ENCODE measurements at places on chromosomes 2 and 18. TPM values are rescaled to one million over a fixed set of nuclear protein-coding genes. Genes with fewer than 3 reads are reported as not detected.

CD302 gene
- 10.3 TPM for total RNA-seq

TEX44 gene
- total RNA-seq: not detected

MATN3 gene
- total RNA-seq: 3.1 TPM

OTX1 gene
- not detected for total RNA-seq

CFAP210 gene
- total RNA-seq: 1.5 TPM

TCF7L1 gene
- total RNA-seq: 8.5 TPM

- no peak for DNase-seq
Measured at GRCh38 chr2:102749938-102750337, 11.9 kb upstream of the TMEM182 start.

DNA sequence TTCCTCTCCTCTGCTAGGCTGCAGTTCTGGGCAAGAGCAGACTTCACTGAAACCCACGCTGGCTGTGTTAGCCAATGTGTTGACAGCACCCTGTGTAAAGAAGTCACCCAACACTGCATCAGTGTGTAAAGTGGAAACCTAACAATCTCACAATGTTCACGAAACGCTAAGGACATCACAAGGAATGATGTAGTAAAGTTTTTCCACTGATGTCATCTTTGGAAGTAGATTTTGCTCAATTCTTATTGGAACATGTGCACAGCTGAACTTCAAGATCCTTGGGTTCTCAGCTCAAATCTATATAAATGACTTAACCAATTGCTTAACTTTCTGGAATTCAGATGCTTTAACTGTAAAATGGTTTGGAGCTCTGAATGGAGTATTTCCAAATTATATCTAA, 1112.5 kb downstream of the TSN start:
- DNase-seq: no peak

DNA sequence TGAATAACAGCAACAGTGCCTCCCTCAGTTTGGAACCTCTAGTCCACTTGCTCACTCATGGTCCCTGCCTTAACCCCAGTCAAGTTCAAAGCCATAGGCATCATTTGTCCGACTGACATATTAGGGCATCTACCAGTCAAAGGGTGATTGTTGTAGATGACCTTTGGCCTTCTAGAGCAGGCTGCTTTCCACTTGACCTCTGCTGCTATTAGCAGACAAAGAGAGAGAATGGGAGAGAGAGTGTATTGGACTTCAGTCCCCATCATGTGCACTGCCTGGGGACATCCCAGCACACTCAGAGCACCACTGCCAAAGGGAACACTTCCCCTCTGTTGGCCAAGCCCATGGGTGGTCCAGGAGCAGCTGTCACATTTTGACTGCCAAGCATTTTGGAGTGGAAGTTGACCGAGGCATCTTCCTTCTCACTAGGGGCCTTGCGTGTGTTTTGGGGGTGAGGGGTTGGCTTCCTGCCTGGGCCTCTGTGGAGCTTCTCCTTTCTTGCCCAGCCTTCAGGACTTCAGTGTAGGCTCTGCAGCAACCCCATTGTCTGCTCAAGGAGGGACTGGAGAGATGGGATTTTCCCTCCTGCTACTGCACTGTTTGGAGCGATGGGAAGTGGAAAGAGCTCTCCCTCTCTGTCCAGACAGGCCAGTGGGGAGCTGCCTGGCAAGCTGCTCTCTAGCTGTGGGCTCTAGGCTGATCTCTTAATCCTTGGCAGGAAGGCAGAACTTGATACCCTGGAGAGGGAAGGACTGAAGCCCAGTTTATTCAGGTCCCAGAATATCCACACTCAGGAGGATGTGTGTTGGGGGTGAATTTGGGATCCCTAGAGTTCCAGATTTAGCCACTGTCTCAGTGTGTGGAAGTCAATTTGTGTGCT, 68.1 kb downstream of the TMEM247 start:
- peak; percentile 81 for DNase-seq

DNA sequence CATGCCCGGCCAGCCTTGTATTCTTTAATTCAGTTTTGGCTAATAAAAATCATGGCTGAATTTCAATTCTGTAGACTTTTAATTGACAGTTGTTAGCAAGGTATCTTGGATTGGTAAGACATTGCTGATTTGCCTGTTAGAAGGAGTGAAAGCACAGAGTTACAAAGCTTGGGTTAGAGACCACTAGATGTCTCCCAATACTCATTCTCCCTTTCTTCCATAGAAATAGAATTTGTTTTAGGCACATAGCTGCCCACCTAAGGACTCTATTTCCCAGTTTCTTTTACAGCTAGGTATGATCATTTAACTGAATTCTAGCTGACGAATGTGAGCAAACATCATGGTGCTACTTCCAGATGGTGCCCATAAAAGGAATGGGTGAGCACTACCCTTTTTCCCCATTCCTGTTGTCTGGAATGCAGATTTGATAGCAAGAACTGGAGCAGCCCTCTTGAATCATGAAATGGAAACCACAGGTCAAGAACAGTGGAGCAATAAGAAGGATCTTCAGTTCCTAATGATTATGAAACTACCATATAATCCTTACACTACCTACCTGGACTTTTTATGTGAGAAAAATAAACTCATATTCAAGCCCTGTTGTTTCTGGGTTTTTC, 17.5 kb downstream of the PECR start:
- no peak for DNase-seq

DNA sequence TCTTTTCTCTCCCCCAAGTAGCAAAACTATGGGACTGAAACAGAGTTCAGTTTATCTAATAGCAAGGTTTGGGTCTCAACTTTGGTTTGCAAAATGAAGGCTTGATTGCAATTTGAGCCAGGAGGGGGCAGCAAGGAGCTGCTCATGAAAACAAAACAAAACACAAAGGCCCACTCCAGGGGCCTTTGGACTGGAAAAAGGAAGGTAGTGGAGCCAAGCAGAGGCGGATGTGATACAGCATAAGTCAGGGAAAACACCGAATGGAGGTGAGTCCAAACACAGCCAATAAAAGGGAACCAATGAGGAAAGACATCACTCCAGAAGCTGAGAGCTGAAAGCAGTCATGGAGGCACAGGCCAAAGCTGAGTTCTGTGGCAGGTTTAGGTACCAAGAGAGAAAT, 799.7 kb upstream of the ACVR2A start:
- no peak for DNase-seq

DNA sequence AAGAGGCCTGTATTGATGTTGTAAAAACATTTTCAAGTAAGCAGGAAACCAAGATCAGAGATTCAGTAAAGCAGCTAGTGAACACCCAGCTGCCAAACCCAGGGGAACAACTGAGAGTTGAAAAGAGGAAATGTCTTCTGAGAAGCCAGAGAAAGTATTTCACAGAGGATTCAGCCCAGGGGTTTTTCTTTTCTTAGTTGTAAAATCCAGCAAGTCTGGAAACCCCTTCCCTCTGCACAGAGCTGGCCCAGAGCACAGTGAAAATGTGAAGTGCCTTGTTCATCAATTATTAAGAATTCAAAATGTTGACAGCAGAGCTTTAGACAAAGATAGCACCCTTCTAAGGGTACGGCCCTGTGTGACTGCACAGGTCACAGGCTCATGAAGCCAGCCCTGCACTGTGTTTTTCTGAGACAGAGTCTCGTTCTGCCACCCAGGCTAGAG, 28.4 kb downstream of the AFF3 start:
- DNase-seq: no peak

GRCh38 chr18:8121942-8122480, 487.2 kb upstream of the RAB12 start:
- DNase-seq: no peak

- no peak for DNase-seq
Measured at GRCh38 chr2:99944019-99944418, 198.4 kb downstream of the AFF3 start.

GRCh38 chr2:174334781-174335251, at the start of gene SP9:
Gene SP9, plus strand, starts transcription at chr2:174334954. Its CDS starts 139 bp downstream, at chr2:174335093.
- no peak for DNase-seq

- no peak for DNase-seq
Measured at GRCh38 chr2:223008162-223008561, 43.8 kb upstream of the KCNE4 start.

GRCh38 chr2:199810422-199811171, 40.4 kb downstream of the FTCDNL1 start:
- DNase-seq: no peak

DNA sequence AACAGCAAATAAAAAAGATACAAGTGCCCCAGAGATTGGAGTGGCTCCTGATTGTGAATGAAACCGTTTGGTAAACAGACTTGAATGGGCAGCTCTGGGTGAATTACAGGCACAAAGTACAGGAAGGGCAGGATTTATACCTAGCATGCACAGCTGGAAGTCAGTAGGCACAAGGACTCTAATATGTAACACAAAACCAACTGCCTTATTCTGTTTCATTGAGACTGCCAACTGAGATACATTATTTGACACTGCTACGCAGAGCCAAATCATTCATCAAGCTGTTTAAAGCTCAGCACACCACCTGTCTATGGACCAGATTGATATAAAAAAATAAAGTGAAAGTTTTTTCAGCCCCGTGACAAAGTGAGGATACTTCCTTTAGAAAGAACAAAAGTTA, 541.2 kb downstream of the NUP35 start:
- DNase-seq: no peak

- no peak for DNase-seq
Measured at GRCh38 chr18:59918320-59918755, 18.5 kb downstream of the PMAIP1 start.

GRCh38 chr2:31302940-31303563, 69.1 kb downstream of the EHD3 start:
- no peak for DNase-seq

GRCh38 chr2:55618275-55619055, 1.0 kb upstream of the PPP4R3B start:
- peak; percentile 77 for DNase-seq

DNA sequence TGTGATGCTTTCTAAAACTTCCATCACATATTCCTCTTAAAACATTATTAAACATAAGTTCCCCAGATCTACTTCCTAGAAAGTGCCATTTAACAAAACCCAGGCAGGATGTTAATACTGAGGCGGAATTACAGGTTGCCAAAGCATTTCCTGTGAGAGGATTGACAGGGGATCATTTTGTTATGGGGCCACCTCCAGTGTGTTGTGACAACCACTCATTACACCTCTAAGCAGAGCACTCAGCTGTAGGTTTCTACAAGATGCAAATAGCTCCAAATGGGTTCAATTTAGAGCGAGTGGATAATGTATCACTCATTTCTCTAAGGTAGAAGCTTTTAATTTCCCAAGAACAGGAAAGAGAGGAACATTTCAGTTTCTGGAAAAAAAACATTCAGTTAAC, 1429.5 kb upstream of the ACVR2A start:
- no peak for DNase-seq

DNA sequence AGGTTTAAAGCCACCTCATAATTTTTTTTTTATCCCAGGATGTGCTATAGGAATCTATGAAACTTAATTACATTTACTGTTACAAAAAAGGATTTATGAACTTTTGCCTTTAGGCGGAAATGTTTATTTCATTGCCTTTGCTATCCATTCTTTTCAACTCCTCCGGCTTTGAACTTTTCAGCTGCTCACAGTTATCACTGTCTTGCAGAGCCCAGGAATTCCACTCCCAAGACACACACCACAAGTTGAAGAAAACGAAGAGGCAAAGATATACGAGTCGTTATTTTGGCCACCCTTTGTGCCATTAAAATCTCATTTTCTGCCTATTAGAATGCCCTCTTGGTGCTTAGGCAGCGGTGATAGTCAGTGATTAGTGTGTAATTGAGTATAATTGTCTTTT, 80.0 kb downstream of the PAX3 start:
- DNase-seq: no peak

DNA sequence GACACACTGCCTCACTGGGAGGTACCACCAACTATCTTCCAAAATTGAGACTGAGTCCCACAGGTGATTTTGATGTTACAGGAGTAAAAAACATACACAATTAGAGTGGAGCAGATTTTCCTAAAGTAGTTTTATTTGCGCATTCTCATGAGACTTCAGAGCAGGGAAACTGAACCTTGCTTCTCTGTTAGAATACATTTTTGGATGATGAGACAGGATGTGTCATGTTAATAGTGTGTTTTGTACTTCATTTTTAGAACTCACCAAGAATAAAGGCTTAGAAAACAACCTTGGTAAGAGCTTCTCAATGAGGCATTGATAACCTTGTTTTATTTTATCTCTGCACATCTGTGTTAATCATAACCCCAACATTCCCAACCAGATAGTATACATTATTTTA, 310.2 kb upstream of the GALNT5 start:
- no peak for DNase-seq

Data from cerebellum (tissue), 4 donors.